ENCODE measurements at places on chromosomes 4 and X.

GRCh38 chr4:80462621-80463091 lies 127.1 kb downstream of the CFAP299 start:
- peak; percentile 5 for DNase-seq

GRCh38 chrX:150436195-150436594 lies 73.1 kb downstream of the MAMLD1 start:
- DNase-seq = no peak

DNA sequence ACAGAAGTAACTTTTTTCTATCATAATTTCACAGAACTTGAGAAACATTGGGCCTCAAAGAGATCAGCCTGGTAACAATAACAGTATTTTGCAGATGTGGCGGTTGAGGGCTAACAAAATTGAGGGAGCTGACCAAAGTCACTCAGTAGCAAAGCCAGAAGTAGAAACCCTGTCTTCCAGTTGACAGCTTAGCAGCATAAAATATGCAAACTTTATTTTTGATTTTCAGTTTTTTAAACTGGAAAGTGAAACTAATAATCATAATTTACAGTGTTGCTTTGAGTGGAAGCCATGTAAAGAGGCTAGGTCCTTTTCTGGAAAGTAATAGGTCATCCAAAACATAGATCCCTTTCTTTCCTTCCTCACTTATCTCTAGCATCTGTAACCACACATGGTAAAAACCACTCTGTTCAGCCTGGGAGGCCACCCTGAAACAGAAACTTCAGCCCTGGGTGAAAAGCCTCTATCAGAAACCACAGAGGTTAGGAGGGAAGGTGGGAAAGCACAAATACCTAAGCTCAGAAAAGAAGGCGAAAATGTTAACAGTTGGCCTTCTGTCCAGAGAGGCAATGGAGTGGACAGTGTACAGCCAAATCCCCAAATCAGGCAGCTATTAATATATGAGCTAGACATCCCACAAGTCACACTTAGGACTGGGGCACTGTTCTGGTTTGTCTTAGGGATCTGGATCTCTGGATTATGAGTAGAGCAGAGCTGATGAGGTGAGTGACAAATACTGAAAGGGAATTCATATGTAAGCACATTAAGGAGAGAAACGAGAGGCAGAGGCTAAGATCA lies 61.1 kb upstream of the ARSJ start:
- no peak for DNase-seq

DNA sequence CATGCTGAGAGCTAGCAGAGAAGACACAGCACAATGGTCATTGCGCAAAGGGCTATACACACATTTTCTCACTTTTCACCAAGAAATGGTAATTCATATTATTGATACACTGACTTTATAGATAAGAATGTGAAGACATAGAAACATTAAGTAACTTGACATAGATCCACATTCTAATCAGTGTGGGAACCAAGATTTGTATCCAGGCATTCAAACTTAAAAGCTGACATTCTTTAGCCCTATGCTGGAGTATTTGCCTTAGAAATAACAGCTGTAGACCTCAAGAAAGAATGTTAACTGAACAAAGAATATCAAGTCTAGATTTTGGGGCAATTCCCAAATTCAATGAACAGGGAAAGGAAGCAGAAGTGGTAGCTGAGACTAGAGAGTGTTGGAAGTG lies 384.8 kb downstream of the IL15 start:
- no peak for DNase-seq

GRCh38 chr4:2691952-2692435 lies 64.1 kb downstream of the TNIP2 start:
- no peak for DNase-seq

GRCh38 chrX:130184857-130185256 lies 13.1 kb downstream of the RAB33A start:
- DNase-seq = no peak

- DNase-seq = no peak
Measured at GRCh38 chrX:101357166-101357795, 8.7 kb upstream of the TIMM8A start.

DNA sequence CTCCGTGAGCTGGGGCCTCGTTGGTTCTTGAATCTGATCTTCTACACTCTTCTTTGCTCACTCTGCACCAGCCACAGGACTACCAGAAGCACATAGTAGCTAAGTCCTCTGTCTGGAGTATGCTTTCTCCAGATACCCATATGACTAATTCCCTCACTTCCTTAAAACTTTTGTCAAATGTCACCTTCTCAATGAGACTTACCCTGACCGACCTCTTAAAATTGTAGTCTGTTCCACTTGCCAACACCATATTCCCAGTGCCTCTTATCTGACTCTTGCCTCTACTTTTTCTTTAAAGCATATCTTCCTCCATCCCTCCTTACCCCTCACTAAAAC lies 10.0 kb downstream of the PARM1 start:
- no peak for DNase-seq

DNA sequence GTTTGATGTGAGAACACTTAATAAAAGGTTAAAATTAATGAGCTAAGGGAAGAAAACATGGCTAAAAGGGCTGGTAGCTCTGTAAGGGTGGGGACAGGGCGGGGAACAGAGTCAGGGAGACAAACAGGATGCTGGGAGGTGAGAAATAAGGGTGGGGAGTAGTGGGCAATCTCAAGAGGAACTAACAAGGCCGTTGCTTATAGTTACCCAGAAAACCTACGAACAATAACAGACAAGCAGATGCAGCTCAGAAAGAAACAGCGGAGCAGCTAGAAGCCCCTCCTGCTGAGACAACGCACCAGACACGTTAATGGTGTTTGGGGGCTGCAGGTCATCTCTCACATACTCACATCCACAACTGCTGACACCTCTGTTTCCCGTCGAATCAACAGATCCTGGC lies 9.7 kb upstream of the KLF3 start:
- DNase-seq = peak; percentile 86

DNA sequence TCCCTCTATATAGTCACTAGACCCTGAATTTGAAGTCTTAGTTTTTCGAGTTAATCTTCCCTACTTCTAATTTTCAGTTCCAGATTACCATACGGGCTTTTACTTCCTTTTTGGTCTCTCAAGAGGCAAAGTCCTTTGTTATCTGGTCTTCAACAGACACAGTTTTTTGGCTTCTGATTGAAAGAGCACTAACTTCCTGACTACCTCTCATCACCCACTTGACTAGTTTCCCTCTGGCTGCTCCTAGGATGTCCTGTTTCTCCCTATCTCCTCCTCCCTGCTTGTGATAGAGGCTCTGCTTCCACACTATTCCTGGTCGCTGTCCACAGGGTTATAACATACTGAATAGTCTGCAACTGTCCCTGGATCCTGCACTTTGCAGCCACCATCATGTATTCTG lies 16.7 kb upstream of the WDR44 start:
- DNase-seq = no peak

GRCh38 chr4:146004730-146005129 lies 66.1 kb upstream of the ZNF827 start:
- DNase-seq = no peak

GRCh38 chr4:1151541-1151940 lies 20.8 kb downstream of the SPON2 start:
- DNase-seq = no peak

DNA sequence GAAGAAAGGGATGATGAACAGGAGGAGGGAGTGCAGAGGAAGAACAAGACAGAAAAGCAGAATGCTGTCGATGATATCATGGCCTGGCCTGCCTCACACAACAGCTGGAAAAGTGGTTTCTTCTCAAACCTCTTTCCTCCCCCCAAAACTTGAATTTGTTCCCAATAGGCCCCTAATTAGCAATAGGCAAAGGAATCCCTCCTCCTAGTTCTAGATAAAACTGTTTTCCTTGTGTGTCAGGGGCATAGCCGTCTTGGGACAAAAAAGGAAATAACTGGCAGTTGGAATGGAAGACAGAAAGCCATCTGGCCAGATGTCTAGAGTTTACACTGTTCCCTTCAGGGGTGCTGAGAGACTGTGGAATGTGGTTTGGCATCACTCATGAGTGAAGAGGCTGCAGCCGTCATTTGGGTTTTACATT lies 177.8 kb upstream of the C1QTNF7 start:
- DNase-seq = no peak

DNA sequence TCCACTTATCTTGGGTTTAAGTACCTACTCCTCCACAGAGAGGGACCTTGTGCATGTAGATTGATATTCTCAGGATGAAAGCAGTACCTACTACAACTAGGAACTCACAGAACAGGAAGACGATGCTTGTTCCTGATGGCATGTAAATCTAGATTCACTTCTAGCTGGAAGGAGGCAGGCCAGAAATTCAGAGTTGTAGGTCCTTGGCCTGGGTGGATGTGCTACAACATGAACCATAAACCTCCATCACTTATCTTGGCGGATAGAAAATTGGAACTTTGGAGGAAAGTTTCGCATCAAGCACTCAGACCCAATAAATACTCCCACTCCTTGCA lies 9.3 kb upstream of the SMIM20 start:
- DNase-seq = no peak

DNA sequence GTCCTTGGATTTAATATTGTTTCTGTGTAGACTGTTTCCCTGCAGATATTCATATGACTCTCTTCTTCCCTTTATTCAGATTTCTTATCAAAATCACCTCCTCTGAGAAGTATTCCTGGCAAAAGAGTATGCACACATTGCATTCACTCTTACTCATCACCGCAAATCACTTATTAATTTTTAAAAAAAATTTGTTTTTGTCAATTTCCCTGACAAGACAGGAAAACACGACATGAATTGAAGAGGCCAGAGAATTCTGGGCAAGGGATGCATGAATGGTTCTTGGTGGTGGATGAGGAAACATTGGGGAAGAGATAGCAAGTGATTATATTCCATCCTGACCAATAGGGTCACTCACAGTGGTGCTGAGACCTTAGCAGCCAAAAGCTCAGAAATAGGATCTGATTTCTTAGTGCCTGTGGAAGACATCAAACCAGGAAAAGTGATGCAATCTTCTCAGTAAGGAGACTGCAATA lies 522.5 kb upstream of the AGA start:
- no peak for DNase-seq

DNA sequence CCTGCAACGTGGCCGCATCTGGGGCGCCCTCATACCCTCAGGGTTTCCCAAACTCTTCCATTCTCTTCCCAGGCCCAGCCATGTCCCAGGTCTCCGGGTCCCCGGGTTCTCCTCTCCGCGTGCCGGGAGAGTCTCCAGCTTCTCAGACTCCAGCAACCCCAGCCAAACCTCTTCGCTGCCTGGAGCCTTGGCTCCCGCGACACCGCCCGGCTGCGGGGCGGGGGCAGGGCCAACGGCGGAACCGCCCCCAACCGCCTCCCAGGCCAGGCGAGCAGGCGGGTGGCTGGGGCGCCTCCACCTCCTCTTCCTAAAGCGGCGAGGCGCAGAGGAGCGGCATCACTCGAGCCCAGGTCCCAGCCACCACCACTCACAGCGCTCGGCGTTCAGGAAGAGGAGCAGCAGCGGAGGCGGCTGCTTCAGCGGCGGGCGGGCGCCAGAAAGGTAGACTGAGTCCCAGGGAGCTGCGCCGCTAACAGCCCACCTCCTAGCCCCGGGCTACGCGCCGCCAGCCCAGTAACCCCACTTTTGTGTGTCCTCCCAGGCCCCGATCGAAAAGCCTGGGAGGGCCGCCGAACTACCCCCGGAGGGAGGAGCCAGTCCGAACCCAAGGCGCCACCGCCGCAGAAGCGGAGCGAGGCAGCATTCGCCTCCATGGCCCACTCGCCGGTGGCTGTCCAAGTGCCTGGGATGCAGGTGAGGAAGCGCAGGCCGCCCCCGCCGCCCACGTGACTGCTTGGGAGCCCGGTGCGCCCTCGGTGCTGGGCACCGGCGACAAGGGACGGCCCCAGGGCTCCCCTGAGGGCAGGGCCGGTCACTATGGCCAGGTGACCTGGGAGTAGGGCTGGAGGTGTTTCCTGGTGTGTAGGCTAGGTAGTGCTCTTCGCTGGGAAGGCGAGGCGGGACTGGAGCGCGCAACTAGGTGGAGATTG lies at the start of gene STK26:
STK26 (plus strand) TSS at position 336 of the 929 bp plus-strand sequence; CDS start at position 652, 316 bp downstream.
- peak; percentile 71 for DNase-seq

GRCh38 chr4:82213485-82214417 lies 160.0 kb downstream of the HNRNPD start:
- peak; percentile 48 for DNase-seq

GRCh38 chr4:150501009-150501727 lies 80.8 kb upstream of the MAB21L2 start:
- DNase-seq = no peak

GRCh38 chr4:118032691-118033090 lies 1.6 kb upstream of the NDST3 start:
- DNase-seq = no peak

GRCh38 chr4:52840531-52841370 lies 21.4 kb upstream of the RASL11B start:
- no peak for DNase-seq

DNA sequence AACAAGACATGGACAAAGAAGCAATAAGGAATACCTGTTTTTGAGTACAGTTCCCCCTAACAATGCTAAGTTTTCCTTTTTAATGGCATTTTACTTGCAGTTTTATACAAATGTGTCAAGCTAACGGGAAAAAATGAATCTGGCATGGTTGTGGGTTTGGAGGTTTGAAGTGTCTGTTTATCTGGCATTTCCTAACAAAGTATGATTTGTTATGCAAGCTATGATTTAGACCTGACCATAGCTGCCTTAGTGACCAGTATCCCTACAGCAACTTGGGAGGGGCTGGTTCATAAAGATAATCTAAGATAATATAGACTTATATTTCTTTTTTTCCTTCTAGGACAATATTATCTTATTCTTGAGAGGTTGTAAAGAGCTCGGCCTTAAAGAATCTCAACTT lies 60.6 kb downstream of the LIMCH1 start:
- no peak for DNase-seq

DNA sequence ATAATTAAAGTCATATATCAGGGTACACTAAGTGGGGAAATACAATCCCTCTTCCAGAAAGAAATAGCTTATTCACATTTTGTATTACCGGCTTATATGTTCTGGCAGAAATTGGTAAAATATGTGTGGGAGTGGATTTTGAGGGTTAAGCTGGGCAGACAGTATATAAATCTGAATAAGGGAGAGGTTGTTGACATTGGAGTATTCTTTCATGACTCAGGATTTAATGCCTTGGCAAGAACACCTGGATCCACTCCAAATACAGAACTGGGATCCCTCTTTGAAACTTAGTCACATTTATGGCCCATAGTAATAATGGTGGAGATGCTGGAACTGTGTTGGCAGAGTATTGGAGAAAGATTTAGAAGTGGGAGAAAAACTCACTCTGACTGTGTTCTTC lies 54.3 kb upstream of the TET2 start:
- no peak for DNase-seq
